ENCODE measurements at places on chromosomes 1 and 21. TPM values are rescaled to one million over a fixed set of nuclear protein-coding genes. Genes with fewer than 3 reads are reported as not detected.

GRCh38 chr1:179807291-179807690 is 64.2 kb downstream of the FAM163A start:
- H3K36me3 ChIP-seq, result no peaks in the 10 kb centered on the region
- no peak for DNase-seq
- no peaks in the 10 kb centered on the region for H3K4me1 ChIP-seq
- H3K27ac ChIP-seq, result no peak overlapping the region
- H3K4me3 ChIP-seq, result no peak overlapping the region

The EFCAB14 gene
- total RNA-seq, result 132 TPM

DNA sequence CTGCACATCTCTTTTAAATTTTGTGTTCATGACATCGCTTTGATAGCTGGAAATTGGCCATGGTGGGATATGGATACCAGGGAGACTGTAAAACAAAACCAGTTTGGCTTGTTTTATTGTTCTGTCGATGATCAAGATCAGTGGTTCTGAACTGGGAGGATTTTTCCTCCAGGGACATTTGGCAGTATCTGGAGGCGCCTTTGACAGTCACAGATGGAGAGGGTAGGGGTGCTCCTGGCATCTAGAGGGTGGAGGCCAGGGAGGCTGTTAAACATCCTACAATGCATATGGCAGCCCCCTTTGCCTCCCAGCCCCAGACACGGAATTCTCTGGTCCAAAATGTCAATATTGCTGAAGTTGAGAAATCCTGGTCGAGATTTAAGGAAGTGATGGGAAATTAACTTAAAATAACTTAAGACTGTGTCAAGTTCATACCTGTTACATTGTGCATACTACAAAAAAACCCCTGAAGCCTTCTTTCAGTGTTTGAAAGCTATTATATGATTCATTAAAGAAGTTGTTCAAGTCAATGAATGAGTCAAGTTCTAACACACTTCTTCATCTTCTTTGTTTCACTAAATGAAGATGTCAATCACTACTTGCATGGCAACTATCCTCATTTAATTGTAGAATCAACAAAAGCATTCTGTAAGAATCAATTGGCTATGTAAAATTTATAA is 150.9 kb downstream of the KCNJ6 start:
- H3K27ac ChIP-seq, result no peak overlapping the region
- H3K27me3 ChIP-seq, result no peaks in the 10 kb centered on the region
- no peaks in the 10 kb centered on the region for H3K36me3 ChIP-seq
- H3K4me1 ChIP-seq, result no peaks in the 10 kb centered on the region

- no peak overlapping the region for H3K4me3 ChIP-seq
- DNase-seq, result no peak
- H3K27me3 ChIP-seq, result no peaks in the 10 kb centered on the region
- H3K36me3 ChIP-seq, result no peaks in the 10 kb centered on the region
Measured at GRCh38 chr1:21950734-21951133, 13.6 kb upstream of the HSPG2 start.

The TMEM61 gene
- total RNA-seq, result 1.1 TPM

GRCh38 chr21:28299946-28300345 is 692.7 kb downstream of the LTN1 start:
- DNase-seq, result no peak
- no peak overlapping the region for H3K4me3 ChIP-seq
- no peaks in the 10 kb centered on the region for H3K4me1 ChIP-seq
- no peaks in the 10 kb centered on the region for H3K36me3 ChIP-seq
- H3K27me3 ChIP-seq, result no peaks in the 10 kb centered on the region
- no peak overlapping the region for H3K27ac ChIP-seq
